AG04449 (cell line): ENCODE measurements at places on chromosomes 6 and 20.
A peak's percentile ranks its signal among the peaks of the same experiment; 100 is the strongest.

DNA sequence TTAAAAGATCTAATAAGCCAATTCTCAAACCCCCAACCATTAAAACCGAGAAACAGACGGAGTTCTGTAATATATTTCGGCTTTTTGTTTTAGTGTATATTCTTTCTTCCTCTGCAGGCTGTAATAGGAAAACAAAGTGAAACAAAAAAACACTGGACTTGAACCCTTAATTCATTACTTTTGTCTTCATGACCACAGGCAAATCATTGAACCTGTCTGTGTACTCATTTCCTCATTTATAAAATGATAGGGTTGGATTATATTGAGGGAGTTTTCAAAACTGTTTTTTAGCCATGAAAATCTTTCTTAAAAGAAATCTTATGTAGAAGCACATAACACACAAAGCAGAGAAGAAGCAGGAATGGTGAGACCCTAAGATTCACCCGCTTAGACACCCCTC, 278.8 kb downstream of the CD83 start:
- DNase-seq: no peak

DNA sequence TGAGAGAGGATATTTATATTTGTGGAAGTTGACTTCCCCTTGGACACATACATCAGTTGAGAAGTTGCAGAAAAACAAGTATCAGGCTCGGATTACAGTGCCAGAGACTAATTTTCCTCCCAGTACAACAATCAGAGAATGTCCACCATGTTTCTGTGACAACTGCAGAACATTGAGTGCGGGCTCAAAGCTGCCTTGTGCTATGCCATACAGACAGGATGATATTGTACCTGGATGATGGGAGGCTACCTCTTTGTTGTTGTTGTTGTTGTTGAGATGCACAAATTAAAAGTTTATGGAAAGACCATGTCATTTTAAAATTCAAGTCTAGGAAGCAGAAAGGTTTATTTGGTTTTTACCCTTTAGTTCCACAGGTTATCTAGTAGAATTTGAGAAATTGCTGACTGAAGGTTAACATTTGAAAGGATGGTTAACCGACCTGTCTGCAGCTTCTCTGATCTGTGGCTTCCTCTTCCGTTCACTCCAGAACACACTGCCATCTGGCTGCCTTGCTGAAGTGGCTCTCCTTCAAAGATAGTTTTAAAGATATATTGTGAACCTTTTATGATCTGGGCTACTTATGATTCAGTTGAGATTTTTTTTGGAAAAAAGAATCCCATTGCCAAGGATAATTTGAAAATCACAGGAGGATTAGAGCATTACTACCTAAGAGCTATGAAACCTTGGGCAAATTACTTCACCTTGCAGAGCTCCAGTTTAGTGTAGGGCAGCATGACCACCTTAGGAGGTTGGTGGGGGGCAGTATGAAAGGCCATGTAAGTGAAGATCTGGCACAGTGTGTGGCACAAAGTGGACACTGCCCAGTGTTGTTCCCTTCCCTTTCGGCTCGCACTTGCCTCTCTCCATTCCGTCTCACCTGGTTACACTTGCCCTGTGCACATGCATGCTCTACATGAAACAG, 15.9 kb downstream of the TMEM200A start:
- no peak for DNase-seq

GRCh38 chr20:14481863-14482262, 144.5 kb upstream of the FLRT3 start:
- DNase-seq: peak; percentile 61

DNA sequence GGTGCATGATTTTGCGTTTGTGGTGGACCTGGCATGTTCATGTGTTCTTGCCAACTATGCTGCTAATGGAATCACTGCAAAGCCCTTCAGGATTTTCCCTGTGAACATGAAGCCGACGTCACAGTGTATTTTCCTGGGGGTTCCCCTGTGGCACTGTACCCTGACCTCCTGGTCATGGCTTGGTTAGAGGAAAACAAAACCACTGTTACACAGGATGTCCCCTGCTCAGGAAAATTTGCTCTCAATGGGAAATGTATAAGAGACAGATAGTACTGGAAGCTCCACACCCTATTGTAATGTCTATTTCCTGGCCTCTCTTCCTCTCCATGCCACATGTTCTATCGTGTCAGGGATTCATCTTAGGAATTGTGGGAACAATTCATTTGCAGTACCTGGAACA, 19.7 kb downstream of the TSHZ2 start:
- DNase-seq: no peak

GRCh38 chr6:54695815-54696214, 150.8 kb upstream of the FAM83B start:
- DNase-seq: no peak

GRCh38 chr6:169240591-169241390, 12.9 kb downstream of the THBS2 start:
- no peak for DNase-seq

DNA sequence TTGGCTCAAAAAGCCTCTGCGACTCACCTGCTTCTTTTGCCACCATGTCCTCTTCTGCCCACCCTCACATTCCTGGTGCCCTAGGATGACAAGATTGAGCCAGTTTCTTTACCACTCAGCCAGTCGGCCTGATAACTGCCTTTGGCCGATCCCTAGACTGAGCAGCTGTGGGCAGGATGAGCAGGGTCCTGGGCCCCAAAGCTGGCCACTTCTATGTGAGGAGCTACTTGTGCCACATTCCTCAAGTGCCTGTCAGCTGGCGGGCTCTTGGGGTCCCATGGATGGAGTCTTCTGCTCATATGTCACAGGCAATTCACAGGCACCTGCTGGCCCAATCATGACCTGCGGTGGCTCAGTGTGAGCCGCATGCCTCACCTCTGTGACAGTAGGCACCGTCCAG, 16.5 kb downstream of the DYNLRB1 start:
- DNase-seq: no peak

DNA sequence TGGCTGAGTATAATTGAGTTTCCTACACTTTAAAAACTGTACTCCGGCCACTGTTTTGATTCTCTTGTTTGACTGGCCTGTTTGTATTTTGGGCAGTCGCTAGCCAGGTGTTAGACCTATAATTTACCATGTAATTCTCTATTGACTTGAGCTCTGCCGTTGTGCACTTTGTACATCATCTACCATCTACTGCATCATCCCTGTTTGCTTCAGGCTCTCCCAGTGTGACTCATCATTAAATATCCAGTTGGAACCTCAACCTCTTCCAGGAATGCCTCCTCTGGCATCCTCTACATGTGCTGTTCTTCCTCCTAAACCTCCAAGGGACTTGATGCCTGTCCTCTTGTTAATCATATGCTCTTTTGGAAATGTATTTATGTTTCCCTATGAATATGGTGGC, 72.3 kb downstream of the FARS2 start:
- DNase-seq: peak; percentile 10

- no peak for DNase-seq
Measured at GRCh38 chr6:74656453-74656852, 549.4 kb downstream of the COL12A1 start.

- no peak for DNase-seq
Measured at GRCh38 chr6:70164556-70164955, 138.3 kb downstream of the COL9A1 start.

DNA sequence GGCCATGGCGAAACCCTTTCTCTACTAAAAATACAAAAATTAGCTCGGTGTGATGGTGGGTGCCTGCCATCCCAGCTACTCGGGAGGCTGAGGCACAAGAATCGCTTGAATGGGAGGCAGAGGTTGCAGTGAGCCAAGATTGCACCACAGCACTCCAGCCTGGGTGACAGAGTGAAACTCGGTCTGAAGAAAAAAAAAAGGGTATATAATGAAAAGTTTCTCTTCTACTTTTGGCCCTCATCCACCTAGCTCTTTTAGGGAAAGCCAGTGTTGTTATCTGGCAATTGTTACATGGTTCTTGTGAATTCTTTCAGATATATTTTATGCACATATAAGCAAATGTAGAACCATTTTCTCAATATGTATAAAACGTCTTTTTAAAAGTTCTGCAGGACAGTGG, 19.0 kb downstream of the KIF3B start:
- no peak for DNase-seq

DNA sequence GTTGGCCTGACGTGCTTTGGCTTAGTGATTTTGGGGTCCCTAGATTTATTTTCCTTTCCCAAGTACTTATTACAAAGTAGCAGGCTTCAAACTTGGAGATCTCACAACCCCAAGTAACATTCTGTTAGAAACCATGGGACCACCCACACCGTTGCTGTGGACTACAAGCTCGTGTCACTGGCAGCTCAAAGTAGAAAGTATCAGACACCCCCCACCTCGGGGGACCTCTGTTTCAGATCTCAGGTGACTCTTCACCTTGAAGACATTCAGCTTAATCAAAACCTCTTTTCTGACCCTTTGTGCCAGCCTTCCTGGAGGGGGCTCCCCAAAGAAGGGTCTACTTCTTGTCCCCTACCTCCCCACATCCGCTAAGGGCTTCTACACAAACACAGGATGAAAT, 15.7 kb upstream of the MYT1 start:
- DNase-seq: no peak

DNA sequence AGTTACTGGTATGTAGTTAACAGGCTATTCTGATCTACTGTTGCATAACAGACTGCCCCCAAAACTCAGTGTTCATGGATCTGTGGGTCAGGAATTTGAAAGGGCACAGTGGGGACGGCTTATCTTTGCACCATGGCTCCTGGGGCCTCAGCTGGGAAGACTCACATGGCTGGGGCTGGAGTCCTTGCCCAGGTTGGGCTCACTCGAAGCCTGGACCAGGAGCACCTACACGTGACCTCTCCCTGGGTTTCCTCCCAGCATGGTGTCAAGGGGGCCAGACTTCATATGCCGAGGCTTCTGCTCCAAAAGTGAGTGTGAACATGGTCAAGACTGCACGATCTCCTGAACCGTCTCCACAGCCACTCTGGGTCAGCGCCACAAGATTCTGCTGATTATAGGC, 11.7 kb downstream of the SYNDIG1 start:
- no peak for DNase-seq

DNA sequence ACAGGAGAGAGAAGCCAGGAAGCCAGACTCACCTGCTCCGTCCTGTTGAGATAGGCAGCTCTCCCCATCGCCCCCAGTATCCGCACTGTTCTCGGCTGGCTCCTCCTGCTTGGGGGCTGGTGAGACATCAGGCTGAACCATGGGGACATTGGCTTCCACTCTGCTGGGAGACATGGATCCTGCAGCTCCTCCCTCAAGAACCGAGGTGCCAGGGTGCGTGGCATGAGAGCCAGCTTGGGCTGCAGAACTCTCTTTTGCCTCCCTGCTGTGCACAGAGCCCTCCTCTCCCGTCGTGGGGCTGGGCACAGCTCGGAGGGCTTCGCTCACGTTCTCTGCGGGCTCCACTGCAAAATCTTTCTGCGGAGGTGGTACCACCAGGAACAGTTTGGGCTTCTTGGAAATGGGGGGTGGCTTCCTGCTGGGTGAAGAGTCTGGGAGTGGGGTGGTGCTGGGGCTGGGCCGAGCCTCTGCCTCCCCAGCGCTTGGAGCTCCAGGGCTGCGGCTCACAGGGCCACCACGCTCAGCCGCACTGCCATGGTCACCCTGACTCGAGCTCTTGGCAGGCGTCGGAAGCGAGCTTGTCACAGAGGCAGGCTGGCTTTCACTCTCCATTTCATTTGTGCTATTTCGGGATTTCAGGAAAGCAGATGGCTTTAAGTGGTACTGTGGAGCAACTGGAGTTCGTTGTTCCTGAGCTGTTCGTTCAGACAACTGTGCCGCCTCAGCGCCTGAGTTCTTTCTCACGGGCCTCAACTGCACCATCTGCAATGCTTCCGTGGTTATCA, 26.5 kb downstream of the HEBP2 start:
- DNase-seq: no peak

- DNase-seq: no peak
Measured at GRCh38 chr6:106281088-106281487, 44.5 kb downstream of the ATG5 start.

- no peak for DNase-seq
Measured at GRCh38 chr20:49885558-49886332, 29.6 kb downstream of the SPATA2 start.

DNA sequence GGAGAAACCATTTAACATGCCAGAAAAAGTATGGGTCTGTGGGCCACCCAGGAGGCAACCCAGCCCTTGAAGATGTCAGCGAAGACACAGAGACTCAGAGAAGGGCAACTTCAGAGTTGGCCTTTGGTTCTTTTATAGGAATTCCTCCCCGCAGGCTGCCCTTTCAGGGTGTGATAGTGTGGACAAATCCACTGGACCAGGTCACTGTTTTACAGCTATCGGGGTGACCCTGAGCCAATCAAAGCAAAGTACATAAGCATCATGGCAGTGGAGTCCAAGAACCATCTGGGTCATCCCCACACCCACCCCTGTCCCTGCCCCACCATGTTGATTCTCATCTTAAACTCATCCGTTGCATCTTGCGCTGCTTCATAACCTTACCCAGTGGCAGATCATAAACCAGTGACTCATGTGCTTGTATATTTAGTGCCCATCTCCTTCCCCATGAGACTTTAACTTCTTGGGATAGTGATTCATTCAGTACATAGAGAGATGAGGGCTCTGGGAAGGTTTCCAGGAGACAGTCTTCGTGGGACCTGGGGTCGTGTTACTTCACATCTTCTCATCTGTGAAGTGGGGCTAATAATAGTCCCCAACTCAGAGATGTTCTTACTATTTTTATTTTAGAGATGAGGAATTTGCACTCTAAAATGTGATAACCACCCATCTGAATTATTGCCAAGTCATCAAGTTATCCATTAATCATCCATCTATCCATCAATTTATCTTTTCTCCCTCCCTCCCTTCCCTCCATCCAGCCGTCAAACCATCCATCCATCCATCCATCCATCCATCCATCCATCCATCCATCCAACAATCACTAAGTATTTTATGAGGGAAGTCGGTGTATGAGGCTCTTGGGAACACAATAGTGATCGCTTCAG, 51.0 kb downstream of the EDN3 start:
- DNase-seq: peak; percentile 4

- no peak for DNase-seq
Measured at GRCh38 chr6:123925350-123925749, 121.7 kb downstream of the NKAIN2 start.

- DNase-seq: no peak
Measured at GRCh38 chr20:4569092-4569491, 152.6 kb upstream of the PRND start.
